ENCODE measurements at places on chromosomes 4 and X.

DNA sequence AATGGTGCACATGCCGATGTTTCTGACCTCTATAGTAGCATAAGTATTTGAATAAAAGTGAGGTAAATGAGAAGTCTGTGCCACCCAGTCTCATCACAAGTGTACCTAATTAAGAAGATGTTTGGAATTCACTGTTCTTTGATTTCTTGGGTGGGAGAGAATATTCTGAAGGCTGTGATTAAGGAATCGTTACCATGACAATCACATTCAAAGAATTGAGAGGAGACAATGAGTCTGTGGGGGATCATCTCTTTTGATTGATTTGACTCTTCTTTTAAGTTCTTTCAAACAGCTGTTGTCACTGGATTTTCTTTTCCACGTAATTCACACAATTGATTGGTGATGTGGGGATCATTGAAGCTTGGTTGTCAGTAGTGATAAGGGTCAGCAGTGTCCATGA, 18.1 kb downstream of the FHL1 start:
- no peaks in the 10 kb centered on the region for H3K27me3 ChIP-seq
- no peak for DNase-seq
- H3K4me1 ChIP-seq: peaks cover 16% of the 10 kb centered on the region
- H3K4me3 ChIP-seq: no peak overlapping the region

DNA sequence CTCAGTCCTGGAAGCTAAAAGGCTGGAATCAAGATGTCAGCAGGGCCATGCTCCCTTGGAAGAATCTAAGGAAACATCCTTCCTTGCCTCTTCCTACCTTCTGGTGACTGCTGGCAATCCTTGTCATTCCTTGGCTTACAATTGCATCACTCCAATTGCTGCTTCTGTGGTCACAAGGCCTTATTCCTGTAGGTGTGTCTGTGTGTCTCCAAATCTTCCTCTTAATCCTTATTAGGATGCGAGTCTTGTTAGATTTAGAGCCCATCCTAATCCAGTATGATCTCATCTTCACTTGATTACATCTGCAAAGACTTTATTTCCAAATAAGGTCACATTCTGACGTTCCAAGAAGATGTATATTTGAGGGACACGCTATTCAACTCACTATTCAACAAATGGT, 52.2 kb downstream of the SMIM20 start:
- H3K36me3 ChIP-seq: no peaks in the 10 kb centered on the region
- H3K27me3 ChIP-seq: no peaks in the 10 kb centered on the region
- no peak overlapping the region for H3K4me3 ChIP-seq
- H3K27ac ChIP-seq: peak overlapping the region; percentile 54
- H3K4me1 ChIP-seq: no peaks in the 10 kb centered on the region

GRCh38 chr4:137647375-137647774, 115.1 kb upstream of the PCDH18 start:
- no peaks in the 10 kb centered on the region for H3K36me3 ChIP-seq
- no peak overlapping the region for H3K4me3 ChIP-seq
- H3K27ac ChIP-seq: no peak overlapping the region
- peaks cover 7% of the 10 kb centered on the region for H3K4me1 ChIP-seq
- no peak for DNase-seq

DNA sequence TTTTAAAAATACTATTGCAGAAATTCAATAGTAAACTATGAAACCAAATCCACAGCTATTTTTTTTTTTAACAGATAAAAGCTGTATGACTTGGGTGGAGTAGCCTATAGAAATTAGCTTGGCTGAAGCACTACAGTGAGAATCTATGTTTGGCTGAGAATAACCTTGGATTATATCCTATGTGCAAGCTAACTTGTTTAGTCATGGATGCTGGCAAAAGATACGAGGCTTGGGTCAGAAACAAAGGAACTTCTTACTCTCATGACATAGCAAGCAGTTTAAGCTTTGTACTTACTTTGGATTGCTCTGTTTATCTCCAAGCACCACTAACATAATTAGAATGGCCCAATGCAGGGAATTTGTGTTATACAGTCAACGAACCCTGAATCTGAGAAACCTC, 119.2 kb upstream of the GRID2 start:
- H3K4me3 ChIP-seq: no peak overlapping the region
- H3K4me1 ChIP-seq: no peaks in the 10 kb centered on the region
- no peak overlapping the region for H3K27ac ChIP-seq
- peak; percentile 24 for DNase-seq

GRCh38 chrX:42748067-42748850, 29.7 kb downstream of the PPP1R2C start:
- no peaks in the 10 kb centered on the region for H3K27me3 ChIP-seq
- H3K36me3 ChIP-seq: no peaks in the 10 kb centered on the region
- peak; percentile 37 for DNase-seq
- no peak overlapping the region for H3K4me3 ChIP-seq
- H3K4me1 ChIP-seq: peaks cover 3% of the 10 kb centered on the region
- peak overlapping the region; percentile 40 for H3K27ac ChIP-seq

GRCh38 chrX:11789809-11790208, 31.8 kb downstream of the MSL3 start:
- H3K4me3 ChIP-seq: no peak overlapping the region
- no peak for DNase-seq
- H3K4me1 ChIP-seq: no peaks in the 10 kb centered on the region
- no peaks in the 10 kb centered on the region for H3K27me3 ChIP-seq
- no peak overlapping the region for H3K27ac ChIP-seq
- no peaks in the 10 kb centered on the region for H3K36me3 ChIP-seq

- H3K36me3 ChIP-seq: no peaks in the 10 kb centered on the region
- no peaks in the 10 kb centered on the region for H3K4me1 ChIP-seq
- no peaks in the 10 kb centered on the region for H3K27me3 ChIP-seq
- no peak overlapping the region for H3K4me3 ChIP-seq
- no peak for DNase-seq
- H3K27ac ChIP-seq: no peak overlapping the region
These were observed 17.7 kb downstream of the APELA start for GRCh38 chr4:164894702-164895101.

DNA sequence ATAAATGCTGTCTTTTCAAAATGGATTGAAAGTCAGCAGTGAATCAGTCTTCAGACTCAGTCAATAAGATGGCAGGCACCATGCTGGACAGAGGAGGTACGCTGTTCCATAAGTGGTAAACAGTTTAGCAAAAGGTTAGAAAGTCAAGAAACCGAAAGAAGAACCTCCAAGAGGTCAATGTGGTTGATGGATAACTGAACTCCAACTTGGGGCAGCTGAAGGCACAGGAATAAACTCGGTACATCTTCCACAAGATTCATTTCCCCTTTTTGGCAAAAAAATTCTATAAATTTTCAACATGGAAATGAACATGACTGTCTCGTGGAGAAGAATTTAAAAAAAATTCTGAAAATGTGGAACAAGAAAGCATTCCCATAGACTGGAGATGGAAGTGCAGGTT, 18.4 kb upstream of the SEL1L3 start:
- no peak overlapping the region for H3K27ac ChIP-seq
- no peaks in the 10 kb centered on the region for H3K36me3 ChIP-seq
- no peaks in the 10 kb centered on the region for H3K27me3 ChIP-seq

DNA sequence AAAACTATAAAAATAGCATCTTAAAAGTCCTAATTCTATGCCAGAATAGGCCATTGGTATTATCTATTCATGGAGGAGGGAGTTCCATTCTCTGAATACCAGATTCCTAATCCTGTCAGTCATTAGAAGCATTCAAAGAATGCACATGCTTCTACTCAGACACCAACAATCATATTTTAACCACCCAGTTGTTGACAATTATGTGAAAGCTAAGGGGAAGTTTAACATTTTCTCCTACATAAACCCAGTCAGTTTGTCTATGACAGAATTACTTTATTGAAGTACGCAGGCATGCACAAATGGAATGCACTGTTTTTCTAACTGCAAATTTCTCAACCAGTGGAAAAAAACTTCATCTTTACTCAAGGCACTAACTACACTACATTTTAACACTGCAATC, 69.6 kb upstream of the MTNR1A start:
- H3K27me3 ChIP-seq: no peaks in the 10 kb centered on the region
- DNase-seq: peak; percentile 87
- H3K27ac ChIP-seq: no peak overlapping the region
- H3K4me1 ChIP-seq: peaks cover 16% of the 10 kb centered on the region

- no peaks in the 10 kb centered on the region for H3K36me3 ChIP-seq
- H3K4me1 ChIP-seq: no peaks in the 10 kb centered on the region
- H3K27ac ChIP-seq: no peak overlapping the region
- H3K27me3 ChIP-seq: no peaks in the 10 kb centered on the region
These were observed 879.1 kb downstream of the SH3BGRL start for GRCh38 chrX:82081027-82081426.

DNA sequence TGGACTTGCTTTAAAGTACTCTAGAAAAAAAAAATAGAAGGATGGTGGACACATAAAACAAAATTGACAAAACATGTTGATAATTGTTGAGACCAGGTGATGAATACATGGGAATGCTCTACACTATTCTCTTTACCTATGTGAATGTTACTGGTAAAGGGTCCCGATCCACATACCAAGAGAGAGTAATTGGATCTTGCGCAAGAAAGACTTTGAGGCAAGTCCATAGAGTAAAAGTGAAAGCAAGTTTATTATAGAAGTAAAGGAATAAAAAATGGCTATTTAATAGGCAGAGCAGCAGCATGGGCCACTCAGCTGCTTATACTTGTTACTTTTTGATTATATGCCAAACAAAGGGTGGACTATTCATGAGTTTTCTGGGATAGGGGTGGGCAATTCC, 34.0 kb upstream of the PRR32 start:
- no peaks in the 10 kb centered on the region for H3K27me3 ChIP-seq
- H3K4me3 ChIP-seq: no peak overlapping the region
- DNase-seq: no peak
- no peaks in the 10 kb centered on the region for H3K4me1 ChIP-seq
- H3K36me3 ChIP-seq: no peaks in the 10 kb centered on the region

DNA sequence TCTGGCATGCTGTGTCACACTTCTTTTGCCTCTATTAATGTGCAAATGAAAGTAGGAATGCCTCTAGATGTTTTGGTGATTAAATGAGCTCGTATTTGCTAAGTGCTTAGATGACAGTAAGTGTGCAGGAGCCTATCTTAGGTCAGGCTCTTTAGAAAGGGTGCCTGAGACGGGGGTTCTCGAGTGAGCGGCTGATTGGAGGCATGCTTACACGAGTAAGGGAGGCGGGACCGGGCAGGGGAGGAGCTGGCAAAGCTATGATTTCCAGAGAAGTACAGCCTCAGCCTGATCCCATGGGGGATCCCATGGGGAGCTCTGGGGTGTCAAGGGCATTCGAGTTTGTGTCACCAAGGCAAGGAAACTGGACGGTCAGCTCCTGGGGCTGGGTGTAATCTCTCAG, 44.8 kb downstream of the CLDN34 start:
- no peaks in the 10 kb centered on the region for H3K27me3 ChIP-seq
- H3K4me3 ChIP-seq: no peak overlapping the region
- no peak for DNase-seq
- H3K4me1 ChIP-seq: peaks cover 12% of the 10 kb centered on the region

- H3K4me3 ChIP-seq: no peak overlapping the region
- no peaks in the 10 kb centered on the region for H3K36me3 ChIP-seq
- no peaks in the 10 kb centered on the region for H3K4me1 ChIP-seq
- no peak overlapping the region for H3K27ac ChIP-seq
These were observed 38.0 kb downstream of the FAM241A start for GRCh38 chr4:112183252-112183651.

GRCh38 chr4:127747883-127748282, 17.7 kb downstream of the SLC25A31 start:
- H3K36me3 ChIP-seq: no peaks in the 10 kb centered on the region
- DNase-seq: no peak
- no peaks in the 10 kb centered on the region for H3K4me1 ChIP-seq
- H3K27me3 ChIP-seq: no peaks in the 10 kb centered on the region

- H3K4me3 ChIP-seq: peak overlapping the region; percentile 81
- H3K27ac ChIP-seq: peak overlapping the region; percentile 10
- H3K36me3 ChIP-seq: no peaks in the 10 kb centered on the region
- peaks cover 9% of the 10 kb centered on the region for H3K4me1 ChIP-seq
- DNase-seq: no peak
These were observed 601 bp downstream of the SLC25A43 start for GRCh38 chrX:119399772-119400101.

DNA sequence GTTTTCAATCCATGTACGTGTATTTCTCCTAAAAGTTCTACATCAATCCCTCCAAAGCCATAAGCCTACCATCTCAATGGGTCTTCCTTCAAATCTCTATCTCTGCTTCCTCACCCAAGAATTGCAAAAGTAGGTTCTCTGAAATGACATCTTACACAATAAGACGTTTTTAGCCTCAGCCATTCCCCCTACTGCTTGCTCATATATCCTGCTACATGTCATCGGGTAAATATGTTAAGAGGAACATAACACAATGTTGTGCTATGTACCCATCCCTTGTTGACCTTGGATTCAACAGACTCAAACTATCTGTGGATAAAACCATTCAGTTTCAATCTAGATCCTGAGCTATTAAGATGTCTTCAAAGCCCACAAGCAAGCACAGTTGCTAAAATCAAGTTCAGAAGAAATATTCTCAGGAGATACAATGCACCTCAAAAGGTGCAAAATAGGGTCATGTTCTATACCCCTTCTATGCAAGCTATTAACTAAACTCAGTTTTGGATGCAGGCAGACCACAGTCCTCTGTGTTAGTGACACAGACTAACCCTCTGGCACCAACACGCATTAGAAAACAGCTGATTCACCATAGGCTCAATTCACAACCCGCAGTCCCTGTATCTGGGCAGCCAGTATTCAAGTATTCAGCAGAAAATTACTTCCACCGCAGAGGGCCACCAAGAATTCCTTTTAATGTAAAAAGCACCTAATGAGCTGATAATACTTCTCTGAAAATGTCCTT, 56.8 kb downstream of the CD99L2 start:
- H3K36me3 ChIP-seq: no peaks in the 10 kb centered on the region
- no peak overlapping the region for H3K27ac ChIP-seq

- H3K27me3 ChIP-seq: no peaks in the 10 kb centered on the region
- DNase-seq: no peak
- no peak overlapping the region for H3K4me3 ChIP-seq
- H3K27ac ChIP-seq: no peak overlapping the region
- H3K36me3 ChIP-seq: no peaks in the 10 kb centered on the region
These were observed 141.8 kb upstream of the PRDX4 start for GRCh38 chrX:23525531-23525930.

DNA sequence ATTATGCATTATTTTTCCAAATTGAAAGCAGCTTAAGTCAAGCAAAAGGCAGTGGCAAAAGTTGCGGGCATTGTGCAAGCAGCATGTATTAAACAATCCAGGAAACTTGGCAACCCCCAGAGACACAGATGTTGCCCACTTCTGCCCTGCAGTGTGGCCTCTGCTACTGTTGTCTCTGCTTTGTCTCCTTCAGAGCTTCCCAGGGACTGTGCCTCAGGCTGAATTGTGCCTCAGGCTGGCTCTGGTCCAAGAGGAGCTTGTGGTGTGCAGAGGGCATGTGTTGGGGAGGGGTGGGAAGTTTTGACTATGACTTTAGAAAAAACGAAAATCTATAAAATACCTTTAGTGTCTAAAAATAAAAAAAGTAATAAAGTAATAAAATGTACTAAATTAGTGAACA, 201.4 kb downstream of the CCSER1 start:
- H3K36me3 ChIP-seq: no peaks in the 10 kb centered on the region
- H3K27me3 ChIP-seq: no peaks in the 10 kb centered on the region
- H3K4me1 ChIP-seq: peaks cover 3% of the 10 kb centered on the region

Data from IMR-90 (cell line).